ENCODE measurements at places on chromosomes 5 and 9.

DNA sequence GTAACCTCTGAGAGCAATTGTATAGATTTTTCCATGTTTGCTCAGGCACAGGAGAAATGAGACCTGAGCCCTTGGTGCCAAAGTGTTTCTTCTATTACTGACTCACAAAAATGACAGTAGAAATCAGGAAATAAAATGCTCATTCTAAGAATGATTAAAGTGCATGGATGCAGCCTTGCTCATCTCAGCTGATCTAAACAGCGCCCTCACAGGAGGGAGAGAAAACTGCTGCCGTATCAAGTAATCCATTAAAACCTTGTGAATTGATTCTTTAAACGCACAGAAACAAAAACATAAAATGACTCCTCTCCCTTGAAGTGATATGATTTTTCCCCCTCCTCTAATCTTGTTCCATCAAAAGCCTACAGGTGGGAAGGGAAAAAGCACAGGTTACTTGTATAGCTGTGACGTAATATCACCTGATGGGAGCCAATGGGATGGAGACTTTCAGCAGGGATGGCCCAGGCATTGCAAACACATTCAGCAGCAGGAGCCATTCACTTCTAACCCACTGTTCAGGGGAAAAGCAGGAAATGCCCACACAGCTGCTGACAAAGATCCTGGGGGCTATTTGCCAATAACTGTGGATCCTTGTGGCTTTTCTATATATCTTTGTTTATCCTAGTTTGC is 76.7 kb downstream of the PLCXD3 start:
- DNase-seq: no peak

- DNase-seq: no peak
Observed at GRCh38 chr5:143319437-143320227, 83.9 kb downstream of the NR3C1 start.

- DNase-seq: no peak
Observed at GRCh38 chr5:179407191-179408175, 62.2 kb upstream of the ADAMTS2 start.

- DNase-seq: no peak
Observed at GRCh38 chr5:57202811-57203210, 29.0 kb downstream of the GPBP1 start.

DNA sequence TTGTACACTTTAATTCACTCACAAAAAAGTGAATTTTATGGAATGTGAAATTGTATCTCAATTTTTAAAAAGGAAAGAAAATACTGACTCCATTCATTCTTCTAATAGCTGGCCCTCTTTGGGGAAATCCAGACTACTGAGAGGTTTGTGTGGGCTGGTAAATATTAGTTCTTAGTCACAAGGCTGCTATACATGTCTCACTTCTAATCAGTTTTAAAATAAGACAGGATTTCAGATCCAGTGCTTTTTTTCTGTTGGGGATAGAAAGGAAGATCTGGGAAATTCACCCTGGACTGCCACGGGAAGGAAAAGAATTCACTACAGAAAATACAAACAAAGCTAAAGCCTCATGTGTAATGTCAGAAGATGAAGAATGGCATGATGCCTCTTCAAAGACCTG is 32.7 kb upstream of the ADAMTSL1 start:
- no peak for DNase-seq

- DNase-seq: no peak
Observed at GRCh38 chr9:69961843-69962242, 81.8 kb upstream of the MAMDC2 start.

DNA sequence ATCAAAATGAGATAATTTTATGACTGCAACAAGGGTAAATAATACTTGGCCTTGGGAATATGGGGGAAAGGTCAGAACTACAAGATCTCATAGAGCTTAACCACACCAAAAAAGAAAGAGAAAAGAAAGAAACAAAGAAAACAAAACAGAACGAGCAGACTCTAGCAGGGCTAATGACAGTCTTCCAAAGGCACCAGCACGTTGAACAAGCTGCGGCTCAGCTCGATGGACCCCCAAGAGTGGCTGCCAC is 689 bp downstream of the AK3 start:
- DNase-seq: no peak

All from stimulated activated naive CD4-positive, alpha-beta T cell (primary cell).